Activated CD4-positive, CD25-positive, alpha-beta regulatory T cell treated with anti-CD3 and anti-CD28 coated beads, Interleukin-2, amount 50 U/mL, for 24 hours (primary cell): ENCODE measurements at places on chromosomes 11 and 22.

- peak; percentile 62 for ATAC-seq
These were observed 2.0 kb upstream of the UBXN1 start for GRCh38 chr11:62680825-62681240.

GRCh38 chr22:25070956-25071355 lies 118.4 kb downstream of the KIAA1671 start:
- ATAC-seq: no peak

DNA sequence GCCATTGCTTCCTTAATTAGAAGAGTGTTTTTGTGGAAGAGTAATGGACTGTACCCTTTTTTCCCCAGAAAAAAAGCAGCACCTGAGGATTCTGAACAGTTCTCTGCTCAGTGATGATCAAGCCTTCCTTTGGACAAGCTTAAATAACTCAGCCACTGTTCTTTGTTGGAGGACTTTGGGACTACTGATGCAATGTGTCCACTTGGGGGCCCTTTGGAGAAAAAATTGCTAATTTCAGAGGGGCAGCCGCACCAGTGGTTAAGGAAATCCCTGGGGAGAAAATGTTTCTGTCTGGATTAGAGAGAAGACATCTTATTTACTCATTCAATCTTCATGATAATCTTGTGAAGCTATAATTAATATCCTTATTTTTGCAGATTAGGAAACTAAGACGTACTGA lies 5.3 kb upstream of the KMT2A start:
- ATAC-seq: no peak

DNA sequence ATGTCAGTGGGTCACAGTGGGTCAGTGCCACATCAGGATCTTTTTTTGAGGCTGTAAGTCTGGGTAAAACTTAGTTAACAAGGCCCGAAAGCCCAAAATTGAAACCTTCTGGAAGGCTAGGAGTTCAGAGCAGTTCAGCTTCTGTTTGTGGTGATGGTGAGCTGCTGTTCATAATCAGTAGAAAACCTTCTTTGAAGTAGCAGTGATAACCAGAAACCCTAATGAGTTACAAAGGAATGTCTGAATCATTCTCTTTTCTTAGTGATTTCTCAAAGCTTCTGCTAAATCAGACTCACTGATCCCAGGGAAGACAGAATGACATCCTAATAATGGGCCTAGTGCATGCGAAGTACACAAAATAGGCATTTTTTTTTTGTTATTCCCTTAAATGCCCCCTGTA lies 124.7 kb downstream of the PARVA start:
- ATAC-seq: no peak

GRCh38 chr11:15955595-15955994 lies 400.8 kb downstream of the SOX6 start:
- no peak for ATAC-seq

- no peak for ATAC-seq
These were observed 108.4 kb downstream of the SHANK2 start for GRCh38 chr11:71144010-71144409.

DNA sequence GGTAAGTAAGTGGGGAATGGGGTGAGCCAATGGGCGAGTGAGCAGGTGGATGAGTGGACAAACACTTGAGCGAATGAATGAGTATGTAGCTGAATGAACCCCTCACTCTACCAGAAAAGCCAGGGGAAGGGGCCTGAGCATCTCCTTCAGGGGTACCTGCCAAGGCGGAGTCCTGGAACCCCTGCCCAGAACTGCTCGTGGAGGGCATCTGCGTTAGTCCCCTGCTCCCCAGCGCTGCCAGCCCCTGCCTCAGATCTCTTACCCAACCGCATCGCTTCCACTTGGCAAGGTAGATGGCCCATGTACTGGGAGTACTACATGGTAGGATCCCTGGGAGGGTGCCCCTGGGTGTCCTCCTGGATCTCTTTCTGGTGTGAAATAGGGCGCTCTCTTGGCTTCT lies 7.4 kb upstream of the ANO1 start:
- no peak for ATAC-seq

DNA sequence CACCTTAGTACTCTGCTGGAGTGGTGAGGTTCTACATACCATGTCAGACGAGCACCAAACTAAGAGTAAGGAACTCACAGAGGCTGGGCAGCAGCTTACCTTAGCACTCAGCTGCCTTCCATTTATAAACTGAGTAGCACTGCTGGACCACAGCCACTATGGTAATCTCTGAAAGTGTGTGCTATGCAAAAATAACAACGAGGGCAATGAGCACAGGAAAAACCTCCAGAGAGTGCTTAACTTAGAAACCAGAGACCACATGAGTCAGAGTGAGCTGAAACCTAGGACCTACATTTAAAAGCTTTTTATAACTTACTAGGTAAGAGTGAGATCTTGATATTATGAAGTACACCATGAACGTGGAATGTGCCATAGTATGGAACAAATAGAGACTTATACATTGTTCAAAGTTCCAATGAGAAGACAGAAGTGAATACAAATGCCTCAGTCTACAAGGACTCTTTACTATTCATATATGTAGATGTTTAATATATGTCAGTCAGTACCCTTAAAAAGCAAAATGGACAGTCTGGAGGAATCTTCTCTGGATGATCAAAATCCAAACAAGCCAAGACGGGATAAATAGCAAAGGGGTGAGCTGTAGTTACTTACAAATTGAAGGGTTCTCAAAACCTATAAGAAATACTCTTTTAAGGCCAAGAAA lies 17.2 kb upstream of the CD59 start:
- ATAC-seq: peak; percentile 68

DNA sequence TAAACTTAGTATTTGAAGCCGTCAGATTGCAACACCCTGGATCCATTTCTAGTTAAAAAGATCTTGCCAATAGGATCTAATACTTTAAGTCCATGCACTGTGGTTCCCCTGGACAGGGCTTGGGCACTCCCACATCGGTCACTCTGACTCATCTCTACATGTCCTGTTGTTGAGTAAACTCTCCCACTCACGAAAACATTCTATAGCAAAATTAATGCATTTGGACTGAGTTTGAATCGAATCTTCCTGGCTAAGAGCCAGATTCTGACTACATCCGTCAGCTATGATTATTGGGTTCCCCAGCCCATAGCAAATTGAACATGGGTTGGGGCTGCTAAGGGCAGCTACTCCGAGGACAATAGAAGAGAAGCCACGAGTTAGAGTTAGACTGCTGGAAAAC lies 182.1 kb upstream of the SORL1-AS1 start:
- no peak for ATAC-seq

GRCh38 chr11:15473954-15474837 lies 359.5 kb downstream of the INSC start:
- ATAC-seq: no peak

GRCh38 chr11:103234974-103235373 lies 125.7 kb downstream of the DYNC2H1 start:
- no peak for ATAC-seq

GRCh38 chr22:33302049-33302545 lies 243.9 kb upstream of the SYN3 start:
- no peak for ATAC-seq

- no peak for ATAC-seq
These were observed 43.7 kb downstream of the CADM1 start for GRCh38 chr11:115460512-115460911.

GRCh38 chr11:101180481-101180880 lies 50.9 kb upstream of the PGR start:
- ATAC-seq: no peak

DNA sequence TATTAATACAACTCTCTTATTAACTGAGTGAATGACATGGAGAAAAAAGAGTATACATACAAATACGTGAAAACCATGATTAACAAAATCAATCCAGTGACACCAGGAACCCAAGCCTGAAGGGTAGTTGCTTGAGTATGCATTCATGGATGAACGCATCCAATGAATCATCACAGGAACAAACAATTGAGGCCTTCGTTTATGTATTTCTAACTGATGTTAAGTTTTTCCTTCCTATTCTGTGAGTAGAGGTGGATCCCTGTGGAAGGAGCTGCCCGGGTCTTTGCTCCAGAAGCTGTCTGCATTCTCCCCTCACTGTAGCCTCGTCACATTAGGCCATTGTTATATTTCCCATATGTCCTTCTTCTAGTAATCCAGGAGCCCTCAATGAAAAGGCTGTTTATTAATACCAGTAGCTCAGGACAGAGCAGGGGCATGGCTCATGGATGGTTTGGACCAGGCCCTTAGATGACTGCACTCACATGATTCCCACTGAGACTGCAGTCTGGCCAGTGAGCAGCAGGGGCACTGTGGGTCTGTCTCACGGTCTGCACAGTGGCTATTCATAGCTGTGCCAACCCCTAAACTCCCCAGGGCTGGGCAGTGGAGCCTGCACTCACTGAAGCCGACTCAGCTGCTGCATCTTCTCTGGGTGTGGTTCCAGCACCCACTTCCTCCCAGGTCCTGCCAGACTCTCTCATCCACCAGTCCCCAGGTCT lies 128.1 kb upstream of the TOP3B start:
- ATAC-seq: peak; percentile 89

- no peak for ATAC-seq
These were observed 982 bp upstream of the SHANK3 start for GRCh38 chr22:50671641-50672040.

DNA sequence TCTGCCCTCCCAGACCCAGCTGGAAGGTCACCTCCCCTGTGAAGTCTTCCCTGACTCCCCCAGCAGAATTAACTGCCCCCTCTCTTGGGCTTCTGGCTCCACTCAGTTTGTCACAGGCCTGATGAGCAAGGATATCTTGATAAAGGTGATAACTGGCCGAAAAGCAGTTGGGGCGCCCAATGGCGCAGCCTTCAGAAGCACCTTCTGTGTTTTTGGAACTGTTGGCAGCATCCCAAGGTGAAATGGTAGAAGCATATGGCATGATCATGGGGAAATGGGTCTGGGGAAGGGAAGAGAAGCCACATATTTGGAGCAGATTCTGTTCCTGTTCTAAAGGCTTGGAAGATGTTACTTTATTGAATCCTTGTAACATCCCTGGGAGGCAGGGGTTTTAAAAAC lies 2.8 kb upstream of the TAB1 start:
- no peak for ATAC-seq

DNA sequence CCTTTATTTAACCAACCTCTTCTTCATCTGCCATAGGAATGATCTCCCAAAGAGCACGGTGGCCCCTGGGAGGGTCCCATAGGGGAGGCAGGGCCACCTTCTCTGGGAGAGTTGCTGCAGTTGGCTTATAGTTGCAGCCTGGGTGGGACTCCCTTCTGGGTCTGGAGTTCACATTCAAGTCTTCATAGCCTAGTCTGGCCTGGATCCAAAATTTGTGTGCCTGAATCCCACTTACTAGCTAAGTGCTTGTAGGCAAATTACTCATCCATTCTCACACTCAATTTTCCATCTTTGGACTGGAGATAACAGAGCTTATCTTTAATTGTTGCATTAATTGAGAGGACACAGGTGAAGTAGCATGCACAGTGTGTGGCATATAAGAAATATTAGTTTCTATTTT lies 163.6 kb downstream of the GRIK4 start:
- ATAC-seq: no peak

DNA sequence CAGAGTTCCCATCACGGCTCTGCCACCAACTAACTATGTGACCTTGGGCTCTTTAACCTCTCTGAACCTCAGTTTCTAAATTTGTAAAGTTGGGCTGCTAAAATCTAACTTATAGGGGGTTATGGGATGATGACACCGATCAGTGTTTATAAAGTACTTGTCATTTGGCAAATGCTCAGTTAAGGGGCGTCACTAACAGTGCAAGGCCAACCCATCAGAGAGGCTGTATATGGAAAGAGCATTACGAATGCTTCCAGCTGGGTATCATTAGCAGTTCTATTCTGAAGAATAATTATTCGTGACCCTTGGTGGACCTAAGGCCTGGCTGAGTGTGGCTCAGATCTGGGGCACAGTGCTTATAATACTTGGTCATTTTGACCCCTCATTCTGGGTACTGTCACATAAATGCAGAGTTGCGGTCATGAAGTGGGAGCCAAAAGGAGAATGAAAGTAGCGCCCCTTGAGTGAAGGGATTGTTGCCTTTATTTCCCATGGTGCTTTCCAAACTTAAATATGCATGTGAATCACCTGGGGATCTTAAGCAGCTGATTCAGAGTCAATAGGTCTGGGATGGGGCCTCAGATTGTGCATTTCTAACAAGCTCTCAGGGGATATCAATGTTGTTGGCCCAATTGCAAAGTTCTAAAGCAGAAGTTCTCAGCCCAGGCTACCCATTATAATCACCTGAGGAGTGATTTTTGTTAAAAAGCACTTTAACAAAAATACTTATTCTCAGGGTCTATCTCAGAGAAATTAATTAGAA lies 115.8 kb downstream of the CSNK2A3 start:
- ATAC-seq: no peak
